NCI-H1417 treated with DMSO at 0.1 percent for 48 hours (cell line): ENCODE measurements at places on chromosomes 4 and X.

- no peak for DNase-seq
These were observed 303.8 kb upstream of the KLF3 start for GRCh38 chr4:38360201-38360600.

DNA sequence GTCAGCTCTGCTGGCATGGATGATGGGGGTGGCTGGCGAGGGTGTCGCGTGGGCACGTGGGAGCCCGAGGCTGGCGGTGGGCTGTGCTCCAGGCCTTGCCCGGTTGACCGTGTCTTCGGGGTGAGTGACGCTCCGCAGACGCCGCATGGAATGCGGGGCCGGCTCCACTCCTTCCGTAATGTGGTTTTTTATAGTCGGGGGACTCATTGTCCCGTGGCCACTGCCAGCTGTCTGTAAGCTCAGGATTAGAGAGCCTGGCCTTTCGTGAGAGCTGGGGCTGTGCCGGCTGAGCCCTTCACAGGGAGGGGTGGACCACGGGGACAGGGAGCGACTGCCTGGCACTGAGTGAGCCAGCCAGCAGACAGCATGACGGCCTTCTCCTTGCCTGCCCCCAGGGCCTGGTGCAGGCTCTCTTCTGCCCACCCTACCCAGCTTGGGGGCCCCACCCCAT, 20.4 kb downstream of the DOK7 start:
- DNase-seq, result no peak

DNA sequence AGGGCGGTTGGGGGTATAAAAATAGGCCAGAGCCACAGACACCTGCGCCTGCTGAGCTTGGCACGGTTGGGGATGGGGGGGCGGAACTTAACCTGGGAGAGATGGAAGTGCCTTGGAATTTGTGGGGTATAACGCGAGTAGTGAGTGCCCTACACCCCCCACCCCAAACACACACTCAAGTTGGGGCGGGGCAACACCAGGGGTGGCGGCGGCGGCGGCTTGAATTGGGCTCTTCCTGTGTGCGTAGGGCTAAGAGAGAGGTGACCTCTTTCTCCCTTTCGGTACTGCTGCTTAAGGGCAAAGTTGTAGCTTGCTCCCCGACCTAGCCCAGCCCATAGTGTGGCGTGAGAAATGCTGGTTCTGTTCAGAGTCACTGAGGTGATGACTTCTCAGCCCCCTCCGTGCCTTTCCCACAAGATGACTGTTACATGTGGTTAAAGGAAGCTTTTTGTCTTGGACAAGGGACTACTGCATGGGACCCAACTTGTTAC, 839 bp downstream of the STK26 start:
- DNase-seq, result no peak

GRCh38 chr4:7970361-7970946, 30.8 kb upstream of the AFAP1 start:
- DNase-seq, result no peak

DNA sequence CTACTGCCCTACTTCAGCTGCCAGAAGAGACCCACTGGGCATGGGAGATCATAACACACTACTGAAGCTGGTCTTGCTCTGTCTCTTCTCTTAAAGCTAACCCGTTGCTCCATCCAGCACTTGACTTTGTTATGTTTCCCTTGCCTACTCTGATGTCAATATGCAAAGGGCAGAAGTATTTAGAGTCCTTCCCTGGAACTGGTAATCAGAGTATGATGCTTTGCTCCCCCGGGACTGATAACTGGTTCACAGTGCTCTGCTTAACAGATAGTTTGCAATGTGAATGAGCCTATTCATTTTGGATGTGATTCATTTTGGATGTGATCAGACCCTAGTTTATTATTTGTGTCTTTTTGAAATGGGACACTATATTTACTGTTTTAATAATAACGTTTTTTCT, 12.3 kb upstream of the UCP1 start:
- DNase-seq, result no peak

- DNase-seq, result no peak
These were observed 253.7 kb upstream of the DIAPH2 start for GRCh38 chrX:96430756-96431455.

GRCh38 chr4:9976781-9977180, 44.5 kb downstream of the SLC2A9 start:
- DNase-seq, result no peak

DNA sequence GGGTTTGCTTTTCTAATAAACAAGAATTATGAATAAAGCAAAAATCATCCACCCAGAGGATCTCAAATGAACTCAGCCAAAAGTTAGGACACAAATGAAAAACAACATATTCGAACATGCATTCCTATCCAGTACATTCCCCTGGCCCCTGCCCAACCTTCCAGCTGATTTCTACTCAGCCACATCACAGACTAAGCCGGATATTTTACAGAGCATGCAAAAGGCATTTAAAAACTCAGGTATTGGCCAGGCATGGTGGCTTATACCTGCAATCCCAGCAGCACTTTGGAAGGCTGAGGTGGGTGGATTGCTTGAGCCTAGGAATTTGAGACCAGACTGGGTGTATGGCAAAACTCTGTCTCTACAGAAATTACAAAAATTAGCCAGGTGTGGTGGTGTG, 54.6 kb downstream of the RELL1 start:
- no peak for DNase-seq

DNA sequence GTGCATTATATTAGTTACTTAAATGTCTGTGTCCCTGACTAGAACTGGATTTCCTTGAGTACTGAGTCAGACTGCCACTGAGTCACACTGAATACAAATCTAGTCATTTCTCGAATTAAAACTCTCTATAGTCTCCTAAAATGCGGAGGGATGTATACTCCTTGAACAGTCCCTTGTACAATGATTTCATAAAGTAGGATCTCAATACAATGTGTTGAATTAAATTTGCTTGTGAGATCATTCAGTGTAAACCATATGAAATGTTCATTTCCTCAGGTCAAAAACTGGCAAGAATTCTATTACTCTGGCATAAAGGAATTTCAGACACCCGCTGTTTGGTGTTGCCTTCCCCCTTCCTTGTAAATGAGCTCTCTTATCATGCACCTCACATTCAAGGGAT, 17.5 kb upstream of the FAM241A start:
- DNase-seq, result no peak

- no peak for DNase-seq
These were observed 8.5 kb upstream of the MID1 start for GRCh38 chrX:10628906-10629305.

DNA sequence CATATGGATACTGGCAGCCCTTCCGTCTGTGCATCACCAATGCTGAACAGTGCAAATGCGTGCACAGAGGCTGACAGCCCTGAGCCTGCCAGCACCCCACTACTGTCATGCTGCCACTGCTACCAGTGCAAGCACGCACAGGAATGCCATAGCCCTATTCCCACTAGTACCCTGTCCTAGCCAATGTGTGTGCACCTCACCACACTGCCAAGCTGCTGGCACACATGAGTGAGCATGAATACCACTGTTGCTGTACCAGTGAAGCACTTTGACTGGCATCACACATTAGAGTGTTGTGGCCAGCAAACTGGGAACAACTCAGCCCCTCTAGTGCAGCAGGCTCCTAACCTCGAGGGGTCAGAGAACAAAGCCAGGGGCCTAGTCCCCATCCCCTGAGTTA, 102.9 kb upstream of the PCDH10 start:
- no peak for DNase-seq

GRCh38 chr4:99134586-99134985, 9.5 kb downstream of the ADH4 start:
- no peak for DNase-seq

DNA sequence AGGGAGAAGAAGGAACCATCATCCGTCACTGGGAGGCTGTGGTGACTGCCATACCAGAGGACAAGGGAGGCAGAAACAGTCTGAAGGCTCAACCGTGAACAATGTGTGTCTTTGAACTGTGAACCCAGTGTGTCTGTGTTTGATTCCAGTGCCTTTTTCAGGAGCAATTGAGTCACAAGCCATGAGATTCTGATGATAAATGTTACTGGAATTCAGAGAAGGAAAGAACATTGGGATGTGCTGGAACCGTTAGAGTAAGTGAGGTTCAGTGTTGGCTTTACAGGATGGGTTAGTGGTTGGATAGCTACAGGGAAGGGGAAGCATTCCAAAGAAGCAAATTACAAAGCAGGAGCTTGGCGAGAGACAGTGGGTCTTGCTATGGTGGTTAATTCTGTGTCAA, 464.4 kb downstream of the TRIML1 start:
- no peak for DNase-seq

- DNase-seq, result no peak
These were observed 366.4 kb upstream of the CASK start for GRCh38 chrX:42289492-42290385.

- no peak for DNase-seq
These were observed 413.2 kb downstream of the FGF13 start for GRCh38 chrX:138298268-138298667.

DNA sequence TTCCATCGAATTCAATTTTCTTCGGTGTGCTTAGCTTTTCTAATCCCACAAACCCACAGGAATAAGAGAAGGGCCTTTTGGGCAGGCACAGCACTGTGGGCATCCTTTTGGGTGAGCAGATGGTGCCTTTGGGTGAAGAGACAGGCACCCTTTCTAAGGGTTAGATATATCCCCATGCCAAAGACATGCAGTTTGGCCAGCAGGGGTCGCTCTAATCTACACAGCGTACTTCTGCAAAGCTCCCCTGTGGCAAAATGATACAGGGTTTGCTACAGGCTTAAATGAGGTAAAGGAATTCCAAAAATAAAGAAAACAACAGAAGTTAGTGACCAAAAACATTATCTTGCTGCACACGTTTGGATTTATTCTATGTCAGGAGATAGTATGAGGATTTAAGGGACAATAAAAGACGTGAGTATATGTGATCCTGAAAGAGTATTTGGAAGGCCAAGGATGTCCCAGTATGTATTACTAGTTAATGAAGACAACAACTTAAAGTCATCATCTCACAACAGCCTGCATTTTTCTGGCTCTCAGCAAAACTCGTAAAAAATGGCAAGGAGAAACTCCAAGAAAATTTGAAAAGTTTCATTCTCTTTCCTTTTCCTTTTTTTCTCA, 49.5 kb downstream of the PHEX start:
- DNase-seq, result no peak

DNA sequence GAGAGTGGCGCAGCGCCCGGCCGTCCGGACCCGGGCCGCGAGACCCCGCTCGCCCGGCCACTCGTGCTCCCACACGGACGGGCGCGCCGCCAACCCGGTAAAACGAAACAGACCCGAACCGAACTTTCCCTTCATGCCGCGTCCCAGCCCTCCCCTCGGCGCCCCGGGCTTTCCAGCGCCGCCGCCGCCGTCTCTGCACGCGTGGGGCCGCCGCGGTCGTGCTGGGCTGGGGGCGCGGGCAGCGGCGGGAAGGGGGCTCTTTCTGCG, 222 bp downstream of the SMAD1 start:
- no peak for DNase-seq

DNA sequence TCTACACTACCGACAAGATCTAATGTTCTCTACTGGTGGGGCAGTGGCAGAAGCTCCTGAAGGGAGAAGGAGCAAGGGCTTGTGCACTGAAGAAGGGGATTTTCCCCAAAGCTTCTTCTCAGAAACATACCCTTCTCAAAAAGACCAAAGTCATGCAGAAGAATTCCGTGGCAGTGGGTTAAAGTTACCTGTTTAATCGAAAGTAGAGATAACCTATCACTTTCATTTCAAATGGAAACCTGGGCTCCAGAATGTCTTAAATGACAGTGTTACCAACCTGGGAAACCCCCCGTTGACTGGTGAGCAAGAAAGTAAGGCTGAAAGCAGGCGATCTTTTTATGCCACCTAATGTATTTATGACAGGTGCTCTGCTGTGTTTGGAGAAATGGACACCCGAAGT, 92.5 kb upstream of the TEX13D start:
- DNase-seq, result no peak

DNA sequence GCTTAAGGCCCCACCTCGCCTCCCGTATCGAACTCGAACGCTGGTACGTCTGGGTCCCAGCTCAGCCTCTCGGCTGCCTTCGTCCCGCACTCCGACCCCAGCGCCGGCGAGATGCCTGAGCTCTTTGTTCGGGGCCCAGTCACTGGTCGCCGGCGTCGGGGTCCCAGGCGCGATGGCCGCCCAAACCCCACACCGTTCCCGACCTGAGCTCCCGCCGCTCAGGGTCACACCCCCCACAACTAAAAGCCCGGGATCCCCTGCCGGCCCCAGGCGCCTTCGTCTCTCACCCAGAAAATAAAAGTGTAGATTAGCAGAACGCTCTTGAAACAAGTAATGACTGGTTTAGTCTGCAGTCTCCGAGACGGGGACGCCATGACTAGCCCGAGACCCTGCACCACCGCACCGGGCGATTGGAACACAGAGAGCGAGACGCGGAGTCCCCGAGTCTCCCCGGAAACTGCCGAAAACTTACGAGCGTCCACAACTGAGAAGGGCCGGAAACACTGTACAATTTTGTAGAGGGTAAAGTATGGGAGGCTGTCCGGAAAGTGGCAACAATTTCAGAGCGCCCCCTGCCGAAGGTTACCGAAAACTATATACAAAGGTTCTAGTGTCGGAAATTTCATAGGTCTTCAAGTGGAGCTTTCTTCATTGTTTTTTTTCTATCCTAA, at the start of gene TSPAN6:
Gene TSPAN6 (minus strand): TSS at position 486 of the 671 bp plus-strand sequence. CDS start 112 bp downstream, at position 374.
- no peak for DNase-seq

DNA sequence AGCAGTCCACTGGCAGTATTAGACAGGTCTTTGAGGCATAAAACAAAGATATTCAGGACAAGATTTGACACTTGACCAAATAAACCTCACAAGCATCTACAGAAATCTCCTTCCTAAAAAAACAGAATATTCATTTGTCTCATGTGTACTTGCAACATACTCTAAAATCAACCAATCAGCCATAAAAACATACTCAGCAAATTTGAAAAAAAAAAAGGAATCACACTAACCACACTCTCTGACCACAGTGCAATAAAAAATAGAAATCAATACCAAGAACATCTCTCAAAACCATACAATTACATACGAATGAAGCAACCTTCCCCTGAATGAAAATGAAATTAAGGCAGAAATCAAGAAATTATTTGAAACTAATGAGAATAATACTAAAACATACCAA, 591.3 kb downstream of the FAM133A start:
- no peak for DNase-seq

DNA sequence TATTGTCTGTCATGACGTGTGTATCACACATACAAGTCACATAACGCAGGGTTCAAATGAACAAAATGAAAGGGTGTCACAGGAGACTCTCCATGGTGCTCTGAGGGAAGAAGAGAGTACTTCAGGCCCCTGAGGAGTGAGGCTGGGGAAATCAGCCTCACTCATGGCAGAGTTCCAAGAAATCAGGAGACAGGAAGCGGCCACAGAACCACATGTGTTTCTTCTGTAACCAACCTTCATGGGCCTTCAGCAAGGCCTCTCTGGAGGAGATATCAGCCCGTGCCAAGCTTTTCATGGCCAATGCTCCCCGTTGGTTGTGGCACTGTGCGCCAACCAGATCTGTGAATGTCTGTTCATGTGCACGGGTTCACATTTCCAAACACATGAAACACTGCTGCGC, 76.0 kb downstream of the NAT8L start:
- no peak for DNase-seq

DNA sequence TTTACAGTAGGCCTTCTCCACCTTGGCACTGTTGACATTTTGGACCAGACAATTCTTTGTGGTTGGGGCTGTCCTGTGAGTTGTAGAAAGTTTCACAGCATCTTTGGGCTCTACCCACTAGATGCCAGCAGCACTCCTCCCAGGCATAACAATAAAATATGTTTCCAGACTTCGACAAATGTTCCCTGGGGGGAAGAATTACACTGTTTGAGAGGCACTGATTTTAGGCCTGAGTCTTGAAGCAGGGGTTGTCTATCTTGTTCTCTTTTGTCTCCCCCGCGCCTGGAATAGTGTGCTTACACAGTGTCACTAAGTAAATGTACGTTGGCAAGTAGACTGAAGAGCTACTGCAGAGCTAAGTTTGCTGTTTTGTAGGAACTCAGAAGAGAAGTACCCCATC, 254.4 kb upstream of the BOD1L1 start:
- no peak for DNase-seq

GRCh38 chr4:25030277-25031076, at the start of gene LGI2:
TSS of gene LGI2 (minus strand) at chr4:25030946. CDS start at chr4:25030693, 253 bp downstream.
- no peak for DNase-seq
